ENCODE measurements at places on chromosomes 3 and 15.

GRCh38 chr3:128996726-128997125, 2.9 kb upstream of the CFAP92 start:
- no peak for DNase-seq

GRCh38 chr3:187858041-187858440, 112.8 kb upstream of the BCL6 start:
- DNase-seq: no peak

DNA sequence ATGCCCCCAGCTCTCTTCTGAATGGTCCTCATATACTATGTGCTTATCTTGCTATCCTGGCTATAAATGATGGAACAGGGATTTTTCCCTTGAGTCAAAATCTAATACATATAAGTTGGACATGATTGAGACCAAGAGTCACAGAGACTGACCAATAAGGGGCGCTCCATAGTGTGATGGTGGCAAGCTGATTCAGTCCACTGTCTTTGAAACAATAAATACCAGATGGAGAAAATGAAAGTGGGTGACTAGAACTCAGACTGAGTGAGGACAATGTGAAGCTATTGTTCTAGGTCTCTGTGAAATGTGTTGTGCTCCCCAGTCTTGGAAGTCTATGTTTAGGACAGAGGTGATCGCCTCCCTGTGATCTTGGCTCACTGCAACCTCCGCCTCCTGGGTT, 10.6 kb upstream of the FSTL1 start:
- DNase-seq: no peak

DNA sequence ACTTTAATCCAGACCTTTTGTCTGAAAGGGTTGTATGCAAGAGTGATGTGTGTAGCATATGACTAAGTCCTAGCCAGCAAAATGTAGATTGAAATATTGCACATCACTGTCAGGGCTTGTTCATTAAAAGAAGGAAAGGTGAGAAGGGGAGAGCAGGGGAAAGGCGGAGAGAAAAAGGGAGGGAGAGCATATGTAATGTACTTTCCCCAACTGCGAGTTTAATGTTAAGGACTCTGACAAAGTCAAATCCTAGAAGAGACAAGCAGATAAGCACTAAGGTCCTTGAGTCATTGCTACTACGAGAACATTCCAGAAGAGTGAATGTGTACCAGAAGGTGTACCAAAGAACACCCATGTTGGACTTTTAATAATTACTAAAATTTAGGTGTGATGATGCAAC, 1336.7 kb downstream of the NSUN3 start:
- DNase-seq: no peak

DNA sequence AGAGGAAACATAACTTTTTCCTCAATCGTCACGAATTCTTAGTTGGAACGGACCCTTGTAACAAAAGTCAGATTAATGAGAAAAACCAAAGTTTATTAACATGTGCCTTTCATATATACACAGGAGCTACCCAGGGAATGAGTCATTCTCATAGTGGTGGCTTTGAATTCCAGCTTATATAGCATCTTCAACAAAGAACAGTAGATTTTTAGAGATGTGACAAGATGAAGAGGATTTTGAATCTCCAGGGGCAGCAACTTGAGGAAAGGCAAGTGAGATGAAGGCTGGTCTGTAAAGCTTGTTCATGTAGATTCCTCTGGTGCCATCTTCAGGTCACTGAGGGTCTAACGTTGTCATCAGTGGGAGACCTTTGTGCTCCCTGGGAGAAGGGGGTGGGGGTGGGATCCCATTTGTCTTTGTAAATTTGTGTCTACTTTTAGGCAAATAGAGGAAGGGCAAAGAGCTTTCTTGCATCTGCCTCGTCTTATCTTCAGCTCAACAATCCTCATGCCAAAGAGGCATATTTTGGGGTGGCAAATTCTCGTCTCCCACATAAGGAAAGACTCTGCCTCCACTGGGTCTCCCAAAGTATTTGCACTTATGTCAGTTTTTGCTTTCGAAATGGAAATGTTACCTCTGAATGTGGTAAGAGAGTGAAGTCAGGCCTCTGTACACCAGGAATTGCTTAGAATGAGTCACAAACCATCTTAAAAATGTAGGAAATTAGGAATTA, 29.5 kb downstream of the CLEC3B start:
- no peak for DNase-seq

DNA sequence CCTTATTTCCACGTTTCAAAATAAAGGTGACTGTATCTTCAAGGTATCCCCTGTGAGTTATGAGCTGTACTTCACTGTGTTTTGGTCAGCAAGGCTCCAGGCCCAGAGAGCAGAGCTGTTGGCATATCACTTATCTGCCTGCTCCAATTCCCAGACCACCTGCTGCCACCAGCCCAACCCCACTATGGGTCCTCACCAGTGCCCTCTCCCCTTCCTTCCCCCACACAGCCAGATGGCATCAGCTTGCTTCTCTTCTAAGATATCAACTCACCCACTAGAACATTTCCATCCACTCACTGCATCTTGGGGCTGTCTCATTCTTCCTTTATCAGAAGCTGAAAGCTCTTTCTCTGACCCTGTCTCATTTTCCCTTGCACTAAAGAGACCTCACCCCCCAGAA, 136.9 kb upstream of the EIF1B start:
- no peak for DNase-seq

DNA sequence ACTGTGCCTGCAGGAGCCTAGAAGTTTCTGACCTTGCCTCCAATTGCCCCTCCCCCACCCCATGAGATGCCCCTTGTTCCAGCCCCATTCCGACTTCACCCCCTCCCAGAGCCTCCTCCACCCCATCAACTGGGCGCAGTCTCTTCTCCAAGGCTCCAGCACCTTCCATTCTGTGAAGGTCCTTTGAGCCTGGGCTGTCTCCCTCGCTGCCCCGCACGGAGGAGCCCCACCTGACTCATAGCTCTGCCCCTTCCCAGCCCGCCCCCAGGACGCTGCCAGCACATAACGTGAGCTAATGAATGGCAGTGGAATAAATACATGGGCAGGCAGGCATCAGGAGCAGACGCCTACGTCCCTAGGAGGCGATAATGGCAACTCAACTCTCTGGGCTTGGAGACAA, 113.1 kb downstream of the NUP210 start:
- DNase-seq: no peak

GRCh38 chr3:139016430-139017048, 4.2 kb downstream of the PRR23B start:
- no peak for DNase-seq

DNA sequence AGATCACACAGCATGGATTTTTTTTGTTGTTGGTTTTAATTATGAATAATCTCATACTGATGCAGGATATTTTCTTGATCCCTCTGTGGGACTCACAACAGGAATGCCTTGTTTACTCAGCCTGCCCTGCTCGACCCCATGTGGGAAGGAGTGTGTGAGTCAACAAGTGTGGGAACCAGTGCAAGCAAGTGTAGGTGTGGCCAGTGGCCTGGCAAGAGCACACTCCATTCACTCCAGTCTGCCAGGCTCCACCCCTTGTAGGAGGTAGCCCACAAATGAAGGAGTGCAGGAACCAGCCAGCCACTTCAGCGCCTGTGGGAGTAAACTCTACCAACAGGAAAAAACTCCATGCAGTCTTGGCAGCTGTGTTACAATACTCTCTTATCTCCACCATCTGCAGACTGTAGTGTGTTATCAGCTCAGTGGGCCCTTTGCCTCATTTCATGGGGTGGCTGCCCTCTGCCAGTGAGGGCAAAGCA, 393.6 kb downstream of the OTOL1 start:
- DNase-seq: no peak

GRCh38 chr15:67074886-67075229, 9.5 kb downstream of the SMAD3 start:
- DNase-seq: no peak

DNA sequence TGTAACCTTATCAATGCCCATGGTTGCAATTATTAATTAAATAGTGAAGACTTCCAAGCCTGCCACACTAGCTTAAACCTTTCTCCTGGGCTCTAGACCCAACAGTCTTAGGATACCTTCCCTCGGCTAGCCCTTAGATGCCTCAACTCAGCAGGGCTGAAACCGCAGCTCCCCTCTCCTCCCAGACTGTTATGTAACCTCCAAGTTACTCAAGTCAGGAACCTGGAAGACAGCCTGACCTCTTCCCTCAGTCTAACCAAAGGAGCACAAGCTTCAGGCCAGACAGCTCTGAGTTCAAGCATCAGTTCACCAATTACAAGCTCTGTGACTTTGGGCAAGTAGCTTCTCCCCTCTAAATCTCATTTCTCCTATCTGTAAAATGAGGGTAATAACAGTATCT, 70.5 kb upstream of the HACD2 start:
- no peak for DNase-seq

DNA sequence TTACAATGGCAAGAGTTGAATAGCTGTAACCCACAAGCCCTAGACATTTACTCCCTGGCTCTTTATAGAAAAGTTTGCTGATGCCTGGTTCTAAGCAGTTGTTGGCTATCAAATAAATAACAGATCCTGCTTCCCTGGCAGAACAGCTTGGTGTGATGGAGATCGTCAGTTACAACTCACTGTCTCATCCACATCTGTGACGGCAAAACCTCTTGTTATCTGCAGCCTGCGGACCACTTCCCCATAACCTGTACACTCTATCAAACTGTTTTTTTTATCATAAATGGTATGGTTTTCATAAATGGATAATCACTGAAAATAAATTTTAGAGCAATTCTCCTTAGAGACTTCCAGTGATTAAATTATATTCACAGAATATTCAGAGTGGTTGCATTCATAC, 14.1 kb downstream of the ZDHHC3 start:
- no peak for DNase-seq

GRCh38 chr3:3686907-3687648, 112.2 kb upstream of the LRRN1 start:
- DNase-seq: no peak

DNA sequence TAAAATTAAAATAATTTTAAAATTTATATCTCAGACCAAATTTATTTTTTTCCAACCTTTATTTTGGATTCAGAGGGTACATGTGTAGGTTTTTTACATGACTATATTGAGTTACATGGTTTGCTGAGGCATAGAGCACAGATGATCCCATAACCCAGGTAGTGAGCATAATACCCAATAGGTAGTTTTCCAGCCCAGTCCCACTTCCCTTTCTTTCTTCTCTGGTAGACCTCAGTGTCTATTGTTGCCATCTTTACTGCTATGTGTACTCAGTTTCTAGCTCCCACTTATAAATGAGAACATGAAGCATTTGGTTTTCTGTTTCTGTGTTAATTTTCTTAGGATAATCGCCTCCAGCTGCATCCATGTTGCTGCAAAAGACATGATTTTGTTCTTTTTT, 338.1 kb downstream of the EFHB start:
- DNase-seq: no peak

- no peak for DNase-seq
These were observed 109.0 kb downstream of the SEC22A start for GRCh38 chr3:123310741-123311140.

GRCh38 chr15:69631978-69632377, 179.4 kb downstream of the RPLP1 start:
- no peak for DNase-seq

DNA sequence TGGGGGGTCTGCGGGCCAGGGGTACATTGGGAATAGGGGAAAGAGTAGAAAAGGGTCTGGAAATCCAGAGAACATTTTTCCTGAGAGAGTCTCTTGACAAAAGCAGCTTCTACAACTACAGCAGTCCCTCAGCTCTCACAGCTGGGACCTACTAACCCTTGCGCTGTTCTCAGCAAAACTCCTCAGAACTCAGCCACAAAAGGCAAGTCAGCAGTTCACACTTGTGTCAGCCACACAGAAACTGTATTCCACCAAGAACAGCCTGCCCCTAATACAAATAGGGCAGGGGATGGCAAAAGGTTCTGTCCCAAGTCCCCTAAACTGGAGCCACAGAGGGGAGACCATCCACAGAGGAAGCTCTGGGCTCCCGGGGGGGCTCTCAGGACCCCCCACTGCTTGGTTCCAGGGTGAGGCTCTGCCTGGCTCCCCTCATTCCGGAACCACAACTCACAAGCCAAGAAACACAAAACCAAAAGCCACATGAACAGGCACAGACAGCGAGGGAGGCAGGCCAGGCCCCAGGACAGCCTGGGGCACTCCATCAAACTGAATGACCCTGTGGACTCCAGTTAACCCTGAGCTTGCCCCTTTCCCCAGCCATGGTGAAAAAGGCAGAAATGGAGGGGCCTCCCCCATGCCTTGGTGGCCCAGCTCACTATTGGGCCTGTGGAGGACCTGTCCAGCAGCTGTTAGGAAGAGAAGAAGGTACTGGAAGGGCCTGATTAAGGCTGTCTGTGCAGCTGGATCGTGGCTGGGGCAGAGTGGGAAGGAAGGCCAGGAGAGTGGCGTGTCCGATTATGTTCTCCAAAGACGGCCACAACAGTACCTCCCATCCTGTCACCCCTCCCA, 162.0 kb downstream of the CHSY1 start:
- DNase-seq: no peak

GRCh38 chr15:99481951-99482230, 83.9 kb upstream of the MEF2A start:
- no peak for DNase-seq

DNA sequence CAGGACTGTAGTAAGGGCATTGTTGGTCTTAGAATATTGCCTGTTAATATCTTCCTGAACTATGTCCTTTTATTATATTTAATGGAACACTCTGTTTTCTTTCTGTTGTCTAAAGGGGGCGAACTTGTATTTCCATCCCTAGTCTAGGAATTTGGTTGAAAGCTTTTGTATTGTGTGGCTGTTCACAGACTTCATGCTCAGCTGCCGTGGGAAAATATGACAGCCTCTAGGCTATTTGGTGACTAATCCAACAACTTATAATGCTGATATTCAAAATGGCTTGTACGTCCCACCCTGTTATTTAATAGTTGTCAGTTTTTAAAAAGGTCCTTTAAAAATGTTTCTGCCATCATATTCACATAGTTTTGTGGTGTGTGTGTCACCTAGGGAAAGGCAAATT, 202.6 kb downstream of the KLHL25 start:
- DNase-seq: no peak

DNA sequence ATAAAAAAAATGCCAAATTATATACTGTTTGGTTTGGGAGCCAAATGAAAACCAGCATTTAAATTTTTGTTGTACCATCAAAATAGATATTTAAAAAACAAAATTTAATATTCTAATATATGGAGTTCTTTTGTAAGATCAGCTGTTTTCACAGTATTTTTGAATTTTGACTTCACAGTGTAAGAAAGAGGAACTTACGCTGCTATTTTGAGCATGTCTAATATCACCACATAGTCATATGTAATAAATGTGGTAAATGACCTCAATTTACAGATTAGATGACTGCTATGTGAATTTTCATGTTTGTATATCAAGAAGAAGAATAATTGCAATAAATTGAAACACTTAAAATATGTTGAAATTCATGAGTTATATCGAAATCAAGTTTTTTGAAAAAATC, 189.6 kb downstream of the ARRDC4 start:
- no peak for DNase-seq

DNA sequence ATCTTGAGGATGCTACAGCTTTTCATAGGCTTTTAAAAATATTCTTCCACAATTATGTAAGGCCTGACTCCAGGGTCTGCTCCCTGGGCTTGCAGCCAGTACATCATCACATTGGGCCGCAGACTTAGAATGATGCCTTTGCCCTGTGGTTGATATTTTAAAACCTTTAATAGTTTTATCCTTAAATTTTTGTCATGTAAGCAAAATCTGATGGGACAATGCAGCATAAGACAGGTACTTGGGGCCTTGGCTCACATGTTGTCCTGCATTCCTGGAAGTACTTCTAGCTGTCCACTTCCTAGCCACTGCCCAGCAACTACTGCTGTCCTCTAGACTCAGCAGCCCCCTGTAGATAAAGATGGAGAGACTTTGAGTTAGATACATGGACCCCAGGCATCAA, 197.3 kb upstream of the SLITRK3 start:
- DNase-seq: no peak

GRCh38 chr15:100241572-100242482, 99.9 kb downstream of the ADAMTS17 start:
- no peak for DNase-seq

Data from effector CD8-positive, alpha-beta T cell (primary cell).